Activated CD8-positive, alpha-beta memory T cell treated with anti-CD3 and anti-CD28 coated beads for 1 hour (primary cell): ENCODE measurements at places on chromosomes 7 and 10.

DNA sequence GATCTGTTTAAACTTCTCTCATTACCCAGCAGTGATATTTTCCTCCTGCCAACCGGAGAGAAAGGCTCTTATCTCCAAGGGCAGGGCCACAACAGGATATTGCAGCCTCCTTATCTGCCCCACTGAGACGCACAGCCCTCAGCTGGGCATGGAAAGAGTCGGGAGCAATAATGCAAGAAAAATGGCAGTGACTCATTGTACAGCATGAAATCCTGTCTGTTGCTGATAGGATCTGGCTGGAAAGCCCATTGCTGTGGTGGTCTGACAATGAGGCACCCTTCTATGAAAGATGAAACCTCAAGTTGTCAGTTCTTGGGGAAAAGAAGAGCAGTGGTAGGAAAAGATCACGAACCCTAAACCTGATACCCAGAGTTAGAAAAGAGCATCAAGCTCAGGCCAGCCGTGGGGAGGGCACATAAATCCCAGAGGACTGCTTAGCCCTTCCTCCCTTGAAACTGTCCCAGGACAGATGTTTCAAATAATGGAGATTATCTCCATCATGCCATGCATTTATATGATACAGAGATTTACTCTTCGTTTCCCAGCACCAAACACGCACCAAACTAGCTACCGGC lies 47.0 kb upstream of the FIGNL1 start:
- DNase-seq = no peak

DNA sequence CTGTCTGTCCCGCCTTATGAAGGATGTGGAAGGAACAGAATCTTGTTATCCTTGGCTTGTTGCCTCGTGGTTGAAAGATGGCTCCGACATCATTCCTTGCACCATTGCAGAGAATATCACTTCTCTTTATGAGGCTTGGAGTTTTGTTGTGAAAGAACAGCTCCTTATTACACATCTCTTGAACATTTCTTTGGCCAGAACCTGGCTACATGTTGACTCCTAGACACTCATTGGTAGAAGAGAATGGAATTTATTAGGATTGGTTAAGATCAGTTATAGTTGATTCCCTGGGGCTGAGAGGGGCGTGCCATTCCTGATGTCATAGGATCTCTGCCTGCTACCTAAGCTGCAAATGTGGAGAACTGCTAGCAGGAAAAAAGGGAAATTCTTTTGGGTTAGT lies 180.5 kb upstream of the CTBP2 start:
- no peak for DNase-seq

- DNase-seq = peak; percentile 38
Measured at GRCh38 chr7:1175967-1176851, 16.2 kb upstream of the ZFAND2A start.

- DNase-seq = no peak
Measured at GRCh38 chr10:86103391-86104101, 263.0 kb downstream of the GRID1 start.

DNA sequence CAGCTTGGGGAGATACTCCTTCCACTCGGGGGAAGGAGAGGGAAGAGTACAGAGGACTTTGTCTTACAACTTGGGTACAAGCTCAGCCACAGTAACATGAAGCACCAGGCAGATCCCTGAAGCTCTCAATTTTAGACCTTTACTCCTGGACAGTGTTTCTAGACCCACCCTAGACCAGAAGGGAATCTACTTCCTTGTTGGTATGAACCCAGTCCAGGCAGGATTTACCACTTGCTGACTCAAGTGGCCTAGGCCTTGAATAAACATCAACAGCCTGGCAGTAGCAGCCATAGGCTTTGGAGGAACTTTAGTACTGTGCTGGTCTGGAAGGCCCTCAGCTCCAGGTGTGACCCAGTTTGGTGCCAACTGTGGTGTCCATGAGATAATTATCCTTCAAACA lies 173.1 kb downstream of the ADRA2A start:
- no peak for DNase-seq

GRCh38 chr7:158397885-158398284 lies 189.7 kb downstream of the PTPRN2 start:
- no peak for DNase-seq

- DNase-seq = no peak
Measured at GRCh38 chr10:114691442-114691941, 33.4 kb upstream of the ABLIM1 start.

GRCh38 chr10:69315610-69316312 lies 37.5 kb downstream of the HK1 start:
- DNase-seq = no peak

DNA sequence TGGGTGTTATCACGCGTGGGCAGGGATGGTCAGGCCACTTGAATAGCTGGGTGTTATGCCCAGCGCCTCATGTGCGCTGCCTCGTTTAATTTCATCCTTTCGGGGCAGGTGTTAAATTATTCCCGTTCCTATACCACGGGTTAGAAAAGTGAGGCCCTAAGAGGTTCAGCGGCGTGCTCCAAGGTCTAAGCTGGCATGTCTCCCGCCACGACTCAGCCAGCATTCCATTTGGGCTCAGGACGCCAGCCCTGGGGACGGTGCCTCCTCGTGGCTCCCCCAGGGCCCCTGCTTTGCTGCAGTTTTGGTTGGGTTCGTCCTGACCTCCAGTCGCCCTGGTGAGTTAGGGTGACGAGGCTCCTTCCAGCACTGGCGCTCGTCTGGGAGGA lies 124.5 kb downstream of the TRRAP start:
- DNase-seq = no peak

GRCh38 chr7:77327932-77328628 lies 88.1 kb downstream of the GSAP start:
- no peak for DNase-seq

DNA sequence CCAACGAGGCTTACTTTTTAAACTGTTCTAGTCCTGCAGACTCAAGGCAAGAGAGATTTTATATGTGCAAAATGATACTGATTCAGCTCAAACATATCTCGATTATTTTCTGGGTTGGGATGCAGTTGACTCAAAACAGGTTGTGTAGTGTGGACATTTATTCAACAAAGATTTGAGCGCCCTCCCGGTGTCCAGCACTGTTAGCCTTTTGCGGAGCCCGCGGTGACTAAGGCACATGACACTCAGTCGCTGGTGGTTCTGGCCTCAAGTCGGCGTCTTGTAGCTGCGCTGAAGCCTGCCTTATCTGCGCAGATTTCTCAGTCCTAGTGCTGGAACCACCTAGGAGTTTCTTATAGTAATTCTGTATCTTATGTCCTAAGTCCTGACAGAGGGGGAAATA lies 938 bp upstream of the CADPS2 start:
- no peak for DNase-seq

GRCh38 chr7:157674715-157675426 lies 338.1 kb downstream of the DNAJB6 start:
- no peak for DNase-seq
